Breast epithelium (tissue), 4 donors: ENCODE measurements at places on chromosomes 3 and 15. TPM values are rescaled to one million over a fixed set of nuclear protein-coding genes. Genes with fewer than 3 reads are reported as not detected.
A peak's percentile ranks its signal among the peaks of the same experiment; 100 is the strongest.

The CD200R1 gene
- 3.4 TPM for total RNA-seq

DNA sequence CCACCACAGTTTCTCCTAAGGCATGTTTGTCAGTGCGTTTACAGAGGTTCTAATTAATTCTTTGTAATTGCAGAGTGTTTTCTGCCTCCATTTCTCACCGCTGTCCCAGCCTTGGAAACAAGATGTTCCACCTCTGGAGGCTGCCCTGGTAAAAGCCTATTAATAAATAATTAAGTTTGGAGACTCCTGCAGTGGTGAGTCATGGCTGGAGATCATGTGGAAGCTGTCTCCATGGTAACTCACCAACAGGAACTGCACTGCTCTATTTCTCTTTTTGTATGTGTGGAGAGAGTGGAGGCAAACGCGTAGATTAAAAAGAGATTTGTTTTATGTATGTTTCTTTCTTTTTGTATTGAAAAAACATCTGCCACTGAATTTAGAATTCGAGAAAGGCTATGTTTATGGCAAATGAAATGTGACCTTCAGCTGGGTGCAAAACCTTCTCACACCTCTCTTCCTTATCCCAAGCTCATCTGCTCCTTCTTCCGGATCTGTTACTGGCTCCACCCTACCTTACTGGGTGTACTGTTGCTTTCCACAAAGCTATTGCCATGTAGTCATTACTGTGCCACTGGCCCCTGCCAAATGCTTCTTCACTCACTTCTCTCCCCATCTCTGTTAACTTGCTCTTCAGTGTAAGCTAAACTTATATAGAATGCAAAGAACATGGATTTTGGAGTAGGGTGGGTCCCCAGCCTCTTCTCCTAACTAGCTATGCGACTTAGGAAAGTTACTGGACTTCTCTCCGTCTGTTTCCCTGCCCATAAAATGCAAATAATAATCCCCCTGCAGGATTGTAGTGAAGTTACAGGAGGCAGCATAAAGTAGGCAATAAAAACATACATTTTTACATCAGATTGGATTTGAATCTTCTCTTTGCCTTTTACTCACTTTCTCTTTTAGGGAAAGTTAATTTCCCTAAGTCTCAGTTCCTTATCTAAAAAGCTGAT lies 778.5 kb downstream of the NTRK3 start:
- DNase-seq = peak; percentile 60

DNA sequence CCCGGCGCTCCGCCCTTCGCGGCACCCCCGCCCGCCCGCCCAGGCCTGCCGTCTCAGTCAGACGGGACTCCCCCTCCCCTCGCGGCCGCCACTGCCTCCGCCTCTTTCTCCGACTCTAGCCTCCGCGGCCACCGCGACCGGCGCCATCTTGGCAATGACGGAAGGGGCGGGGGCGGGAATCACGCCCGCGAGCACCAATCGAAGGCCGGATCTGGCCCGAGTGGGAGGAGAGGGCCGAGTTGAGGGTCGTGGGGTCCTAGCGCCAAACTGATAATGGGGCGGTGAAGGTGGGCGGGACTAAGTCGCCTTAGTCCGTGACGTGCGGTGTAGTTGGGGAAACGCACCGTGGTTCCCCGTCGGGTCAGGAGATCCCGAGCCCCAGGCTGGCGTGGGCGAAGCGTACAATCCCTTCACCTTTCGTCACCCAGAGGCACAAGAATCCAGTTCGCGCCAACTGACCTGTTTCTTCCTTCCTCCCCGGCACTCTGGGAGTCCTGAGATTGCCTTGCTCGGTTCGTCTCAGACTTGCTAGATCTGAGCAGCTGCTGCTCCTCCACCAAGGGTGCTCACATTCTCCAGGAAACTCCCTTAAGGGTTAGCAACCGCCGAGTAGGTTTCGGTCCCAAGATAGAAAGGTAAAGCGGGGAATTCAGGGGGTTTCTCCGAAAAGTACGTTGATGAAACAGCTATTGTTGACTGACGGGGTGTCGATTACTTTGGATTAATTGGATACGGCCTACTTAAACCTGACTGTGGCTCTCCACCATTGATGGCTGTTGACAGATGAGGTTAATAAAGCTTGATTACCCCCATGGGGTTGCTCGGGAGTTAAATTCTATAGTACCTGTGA lies at the start of gene DENND4A:
Gene DENND4A (minus strand): TSS at position 156 of the 850 bp plus-strand sequence. CDS start 35,843 bp downstream, outside the sequence.
- peak; percentile 98 for DNase-seq

DNA sequence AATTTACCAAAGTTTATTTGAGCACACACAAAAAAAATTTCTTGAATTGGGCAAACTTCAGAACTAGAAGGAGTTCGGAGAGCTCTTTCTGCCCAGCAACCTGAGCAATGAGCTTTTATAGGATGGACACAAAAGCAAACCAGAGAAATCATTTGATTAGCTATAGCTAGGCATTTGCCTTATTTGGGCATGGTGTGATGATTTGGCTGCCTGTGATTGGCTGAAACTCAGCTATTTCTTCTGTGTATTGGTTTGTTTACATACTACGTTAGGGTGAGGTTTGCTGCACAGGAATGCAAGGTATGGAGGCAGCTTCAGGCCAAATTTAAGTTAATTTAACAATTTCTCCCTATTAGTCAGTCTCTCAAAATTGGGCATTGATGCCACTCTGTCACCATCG lies 65.1 kb downstream of the NEK11 start:
- DNase-seq = no peak

DNA sequence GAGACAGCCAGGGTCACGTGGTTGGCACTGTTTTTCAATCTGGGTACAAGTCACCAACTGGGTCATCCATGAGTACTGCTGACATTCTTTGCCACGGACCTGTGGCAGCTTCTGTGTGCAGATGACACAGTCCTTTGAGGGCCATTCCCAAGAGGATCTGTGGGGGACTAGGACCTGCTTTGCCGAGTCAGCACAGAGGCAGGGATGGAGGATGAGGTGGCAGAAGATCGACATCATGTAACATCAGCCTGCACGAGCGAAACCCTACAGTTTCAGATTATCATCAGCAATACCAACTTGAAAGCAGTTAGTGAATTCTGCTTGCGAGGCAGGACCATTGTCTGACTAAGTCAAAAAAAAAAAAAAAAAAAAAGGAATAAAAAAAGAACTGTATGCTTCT lies 227.7 kb downstream of the FOXP1 start:
- no peak for DNase-seq

The ACSBG1 gene
- total RNA-seq = 1.9 TPM
